ENCODE measurements at places on chromosomes 2 and 18.

GRCh38 chr2:240889601-240890560 lies 6.1 kb downstream of the MAB21L4 start:
- no peaks in the 10 kb centered on the region for H3K4me1 ChIP-seq
- H3K36me3 ChIP-seq = no peaks in the 10 kb centered on the region
- no peaks in the 10 kb centered on the region for H3K27me3 ChIP-seq
- no peak overlapping the region for H3K27ac ChIP-seq

- no peak overlapping the region for H3K4me3 ChIP-seq
- no peaks in the 10 kb centered on the region for H3K27me3 ChIP-seq
- no peak for DNase-seq
- no peaks in the 10 kb centered on the region for H3K4me1 ChIP-seq
Measured at GRCh38 chr2:7180638-7181370, 263.6 kb downstream of the RNF144A start.

DNA sequence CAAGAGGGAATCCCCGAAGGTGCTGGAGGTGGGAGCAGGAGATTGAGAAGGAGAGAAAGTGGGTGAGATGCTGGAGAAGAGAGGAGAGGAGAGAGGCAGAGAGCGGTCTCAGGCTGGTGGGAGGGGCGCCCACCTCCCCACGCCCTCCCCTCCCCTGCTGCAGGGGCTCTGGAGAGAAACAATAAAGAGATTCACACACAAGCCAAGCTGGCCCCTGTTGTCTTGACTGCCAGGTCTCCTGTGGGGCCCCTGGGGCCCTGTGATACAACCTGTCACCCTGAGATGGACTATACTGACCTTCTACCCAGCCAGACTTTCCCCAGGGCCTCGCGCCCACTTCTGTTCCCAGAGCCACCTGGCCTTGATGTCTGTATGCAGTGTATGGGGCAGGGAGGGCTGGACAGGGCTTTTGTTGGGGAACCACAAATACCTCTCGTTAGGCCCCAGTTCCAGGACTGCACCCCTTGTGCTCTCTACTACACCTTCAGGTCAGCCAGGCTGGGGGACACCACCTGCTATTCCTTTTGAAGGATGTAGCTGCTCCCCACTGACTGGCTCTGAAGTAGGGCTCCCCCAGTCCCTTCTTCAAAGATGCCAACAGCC lies 8.0 kb upstream of the SPEG start:
- H3K4me1 ChIP-seq = no peaks in the 10 kb centered on the region
- H3K36me3 ChIP-seq = no peaks in the 10 kb centered on the region
- no peak overlapping the region for H3K4me3 ChIP-seq
- no peaks in the 10 kb centered on the region for H3K27me3 ChIP-seq
- H3K27ac ChIP-seq = no peak overlapping the region

- no peak overlapping the region for H3K4me3 ChIP-seq
- H3K27ac ChIP-seq = no peak overlapping the region
- no peak for DNase-seq
Measured at GRCh38 chr2:6008186-6008585, 316.0 kb downstream of the SOX11 start.

GRCh38 chr18:39805218-39805617 lies 2149.8 kb upstream of the PIK3C3 start:
- H3K36me3 ChIP-seq = no peaks in the 10 kb centered on the region
- no peak for DNase-seq
- no peak overlapping the region for H3K4me3 ChIP-seq
- H3K27ac ChIP-seq = no peak overlapping the region

GRCh38 chr2:207498427-207498826 lies 31.3 kb upstream of the CREB1 start:
- no peak overlapping the region for H3K27ac ChIP-seq
- no peaks in the 10 kb centered on the region for H3K27me3 ChIP-seq
- H3K36me3 ChIP-seq = no peaks in the 10 kb centered on the region
- no peaks in the 10 kb centered on the region for H3K4me1 ChIP-seq

DNA sequence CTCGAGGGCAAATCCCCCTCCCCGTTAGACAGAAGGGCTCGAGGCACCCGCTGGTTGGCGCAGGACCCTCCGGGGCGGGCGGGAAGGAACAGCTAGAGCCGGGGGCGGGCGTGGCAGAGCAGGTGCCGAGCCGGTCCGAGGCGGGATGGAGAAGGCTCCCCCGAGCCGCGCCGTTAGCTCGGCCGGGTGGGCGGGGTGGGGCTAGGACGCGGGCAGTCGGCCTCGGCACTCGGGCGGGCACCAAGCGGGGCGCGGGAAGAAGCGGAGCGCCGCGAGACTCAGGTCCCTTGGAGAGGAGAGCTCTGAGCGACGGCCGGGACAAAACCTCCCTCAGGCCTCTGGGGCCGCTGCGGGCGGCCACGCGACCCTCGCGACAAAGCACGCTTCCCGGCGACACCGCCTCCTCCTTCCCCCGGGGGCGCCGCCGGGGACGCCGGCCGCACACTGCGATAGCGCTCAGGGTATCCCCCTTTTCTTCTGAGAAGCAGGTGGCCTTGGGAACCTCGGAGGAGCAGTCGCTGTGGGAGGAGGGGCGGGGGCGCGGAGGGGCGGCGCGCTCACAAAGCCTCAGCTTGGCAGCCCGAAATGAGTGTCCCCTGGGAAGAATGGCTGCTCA lies 721 bp downstream of the FHOD3 start:
- H3K4me3 ChIP-seq = no peak overlapping the region
- peaks cover 3% of the 10 kb centered on the region for H3K27me3 ChIP-seq
- H3K36me3 ChIP-seq = no peaks in the 10 kb centered on the region
- H3K27ac ChIP-seq = no peak overlapping the region
- H3K4me1 ChIP-seq = no peaks in the 10 kb centered on the region

DNA sequence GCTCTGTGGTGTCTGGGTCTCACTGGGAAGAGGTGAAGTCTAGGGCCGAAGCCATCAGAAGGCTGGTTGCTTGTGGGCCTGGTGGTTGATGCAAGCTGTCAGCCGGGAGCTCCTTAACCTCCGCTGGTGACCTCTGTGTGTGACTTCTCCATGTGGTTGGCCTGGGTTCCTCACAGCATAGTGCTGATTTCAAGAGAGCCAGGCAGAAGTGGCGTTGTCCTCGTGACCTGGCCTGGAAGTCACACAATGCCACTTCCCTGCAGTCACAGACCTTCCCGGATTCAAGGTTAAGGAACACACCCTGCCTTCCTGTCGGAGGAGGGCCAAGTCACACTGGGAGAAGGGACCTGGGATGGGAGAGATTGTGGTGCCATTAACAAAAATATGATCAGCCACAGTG lies 303.7 kb upstream of the HS6ST1 start:
- H3K4me1 ChIP-seq = no peaks in the 10 kb centered on the region
- H3K27me3 ChIP-seq = no peaks in the 10 kb centered on the region
- no peak overlapping the region for H3K27ac ChIP-seq
- H3K4me3 ChIP-seq = no peak overlapping the region
- DNase-seq = no peak

- H3K27me3 ChIP-seq = no peaks in the 10 kb centered on the region
- no peaks in the 10 kb centered on the region for H3K4me1 ChIP-seq
- no peak overlapping the region for H3K4me3 ChIP-seq
- H3K36me3 ChIP-seq = no peaks in the 10 kb centered on the region
- no peak overlapping the region for H3K27ac ChIP-seq
- DNase-seq = no peak
Measured at GRCh38 chr2:173185437-173185836, 109.8 kb downstream of the MAP3K20 start.

DNA sequence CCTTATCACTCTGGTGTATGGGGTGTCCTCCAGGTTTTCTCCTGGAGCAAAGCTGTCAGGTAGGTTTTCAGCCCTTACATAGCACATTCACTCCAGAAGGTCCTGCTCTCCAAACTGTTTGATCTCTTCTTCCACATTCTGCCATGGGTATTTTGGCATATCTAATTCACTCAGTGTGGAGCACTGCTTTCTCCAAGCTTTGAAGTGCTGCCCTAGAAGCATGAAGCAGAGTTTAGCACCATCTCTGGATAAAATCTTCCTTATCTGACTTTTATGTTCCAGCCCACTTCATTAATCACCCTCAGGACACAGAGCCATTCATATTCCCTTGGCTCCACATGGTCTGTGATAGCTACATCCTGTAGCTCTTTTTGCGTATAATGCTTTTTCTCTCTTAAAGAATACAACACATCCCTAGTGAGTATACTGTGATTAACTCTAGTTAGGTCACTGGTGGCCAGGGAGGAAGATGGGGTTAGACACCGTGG lies 56.7 kb upstream of the ARHGAP28 start:
- no peaks in the 10 kb centered on the region for H3K27me3 ChIP-seq
- H3K4me3 ChIP-seq = no peak overlapping the region
- DNase-seq = no peak
- no peaks in the 10 kb centered on the region for H3K4me1 ChIP-seq

DNA sequence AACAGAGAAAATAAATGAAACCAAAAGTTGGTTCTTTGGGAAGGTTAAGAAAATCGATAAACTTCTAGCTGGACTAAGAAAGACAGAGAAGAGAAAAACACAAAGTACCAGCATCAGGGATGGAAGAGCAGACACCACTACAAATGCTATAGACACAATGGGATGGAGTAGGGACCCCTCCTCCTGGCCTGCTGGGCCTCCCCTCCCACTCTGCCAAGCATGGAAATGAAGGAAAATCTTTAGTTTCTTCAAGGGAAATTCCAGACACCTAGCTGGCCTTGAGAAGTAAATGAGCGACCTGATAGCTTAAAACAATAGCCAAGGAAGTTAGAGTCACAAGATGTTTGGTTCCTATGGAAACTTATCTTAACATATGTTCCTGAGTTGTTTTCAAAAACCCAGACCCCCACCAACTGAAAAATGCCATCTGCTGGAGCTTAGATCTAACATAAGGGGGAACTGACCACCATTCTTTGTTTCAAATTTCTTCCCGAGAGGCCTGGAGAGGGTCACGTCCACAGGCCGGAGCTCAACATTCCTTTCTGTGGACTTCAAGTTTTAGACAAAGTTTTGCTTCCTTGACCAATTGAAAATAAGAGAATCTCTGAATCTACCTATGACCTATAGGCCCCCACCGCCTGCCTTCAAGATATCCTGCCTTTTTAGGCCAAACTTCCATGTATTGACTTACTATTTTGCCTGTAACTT lies 101.9 kb downstream of the BIN1 start:
- no peak for DNase-seq
- no peak overlapping the region for H3K4me3 ChIP-seq
- H3K27me3 ChIP-seq = no peaks in the 10 kb centered on the region
- no peaks in the 10 kb centered on the region for H3K36me3 ChIP-seq

GRCh38 chr2:172999641-173000386 lies 75.8 kb upstream of the MAP3K20 start:
- H3K27me3 ChIP-seq = no peaks in the 10 kb centered on the region
- H3K4me3 ChIP-seq = no peak overlapping the region
- no peaks in the 10 kb centered on the region for H3K36me3 ChIP-seq
- no peak for DNase-seq
- no peak overlapping the region for H3K27ac ChIP-seq

DNA sequence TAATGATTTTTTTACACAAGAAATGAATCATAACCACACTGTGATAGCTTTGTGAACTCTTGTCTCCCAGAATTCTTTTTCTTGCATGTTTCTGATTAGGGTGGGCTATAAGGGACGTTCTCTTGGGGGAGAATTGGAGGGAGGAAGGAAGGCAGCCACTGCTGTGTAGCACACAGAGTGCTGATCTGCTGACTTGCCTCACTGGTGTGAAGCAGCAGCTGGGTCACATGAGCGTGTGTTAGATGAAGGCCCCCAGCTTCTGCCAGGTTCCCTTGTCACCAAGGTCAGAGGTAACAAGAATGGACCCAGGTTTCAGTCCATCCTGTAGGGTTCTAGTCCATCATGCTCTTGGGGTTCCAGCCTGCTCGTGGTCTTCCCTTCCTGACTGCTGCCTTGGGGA lies 107.4 kb upstream of the GLI2 start:
- no peaks in the 10 kb centered on the region for H3K27me3 ChIP-seq
- H3K36me3 ChIP-seq = no peaks in the 10 kb centered on the region
- no peak for DNase-seq
- no peak overlapping the region for H3K27ac ChIP-seq
- H3K4me1 ChIP-seq = no peaks in the 10 kb centered on the region

GRCh38 chr2:6359964-6360363 lies 505.7 kb downstream of the CMPK2 start:
- DNase-seq = no peak
- H3K36me3 ChIP-seq = no peaks in the 10 kb centered on the region
- H3K4me1 ChIP-seq = no peaks in the 10 kb centered on the region
- no peaks in the 10 kb centered on the region for H3K27me3 ChIP-seq
- no peak overlapping the region for H3K4me3 ChIP-seq
- no peak overlapping the region for H3K27ac ChIP-seq

GRCh38 chr2:38650717-38651116 lies 15.2 kb upstream of the GALM start:
- no peaks in the 10 kb centered on the region for H3K27me3 ChIP-seq
- H3K27ac ChIP-seq = no peak overlapping the region
- H3K36me3 ChIP-seq = no peaks in the 10 kb centered on the region
- no peak for DNase-seq

DNA sequence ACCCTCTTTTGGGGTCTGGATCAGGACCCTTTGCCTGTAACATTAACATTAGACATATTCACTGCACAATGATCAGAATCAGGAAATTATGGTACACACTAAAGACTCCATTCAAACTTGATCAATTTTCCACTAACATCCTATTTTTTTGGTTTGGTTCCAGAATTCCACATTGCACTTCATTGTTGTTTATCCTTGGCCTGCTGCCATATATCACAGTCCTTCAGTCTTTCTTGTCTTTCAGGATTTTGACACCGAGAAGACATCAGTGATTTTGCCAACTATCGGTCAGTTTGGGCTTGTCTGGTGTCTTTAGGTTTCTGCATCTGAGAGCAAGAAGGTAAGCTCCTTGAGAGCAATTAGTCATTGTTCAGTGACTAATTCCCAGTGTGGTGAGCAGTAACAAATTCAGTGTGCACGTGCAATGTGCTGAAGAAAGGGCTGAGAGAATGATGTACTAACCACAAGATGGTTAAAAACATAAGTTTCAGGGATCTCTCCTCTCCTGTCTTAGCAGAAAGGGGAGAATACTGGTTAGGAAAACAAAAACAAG lies 23.5 kb downstream of the MARCHF4 start:
- DNase-seq = no peak
- no peak overlapping the region for H3K4me3 ChIP-seq
- peaks cover 64% of the 10 kb centered on the region for H3K4me1 ChIP-seq
- H3K36me3 ChIP-seq = no peaks in the 10 kb centered on the region
- H3K27ac ChIP-seq = no peak overlapping the region

GRCh38 chr2:205259121-205259520 lies 423.2 kb upstream of the NRP2 start:
- no peak overlapping the region for H3K4me3 ChIP-seq
- no peaks in the 10 kb centered on the region for H3K4me1 ChIP-seq
- no peaks in the 10 kb centered on the region for H3K27me3 ChIP-seq

DNA sequence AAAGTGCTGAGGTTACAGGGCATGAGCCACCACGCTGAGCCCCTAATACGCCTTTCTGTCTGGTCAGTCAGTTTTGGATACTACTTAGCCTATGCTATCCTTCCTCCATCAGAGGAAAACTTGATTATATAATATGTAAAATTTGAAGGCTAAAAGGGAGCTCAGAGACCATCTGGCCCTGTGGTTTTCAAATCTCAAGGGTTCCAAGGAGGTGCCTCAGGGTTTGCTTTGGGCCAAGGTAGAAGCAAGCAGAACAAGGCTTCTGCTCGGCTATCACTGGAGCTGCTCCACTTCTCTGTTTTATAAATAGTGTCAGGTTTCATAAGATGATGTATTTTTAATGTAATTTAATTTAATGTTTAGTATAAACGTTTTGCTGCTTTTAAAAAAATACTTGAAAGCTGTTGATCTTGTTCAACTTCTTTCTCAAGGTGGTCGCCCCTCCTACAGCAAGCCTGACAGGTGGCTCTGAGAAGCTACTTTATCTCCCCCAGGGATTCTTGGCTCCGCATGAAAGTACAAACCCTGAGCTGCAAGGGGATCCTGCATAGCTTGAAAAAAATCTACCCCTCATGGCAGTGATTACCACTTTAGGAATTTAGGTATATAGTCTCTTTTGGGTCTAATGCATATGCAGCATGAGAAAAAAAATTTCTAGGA lies 290.3 kb downstream of the CNTNAP5 start:
- H3K36me3 ChIP-seq = no peaks in the 10 kb centered on the region
- no peaks in the 10 kb centered on the region for H3K27me3 ChIP-seq
- DNase-seq = no peak
- no peak overlapping the region for H3K4me3 ChIP-seq
- no peaks in the 10 kb centered on the region for H3K4me1 ChIP-seq
- no peak overlapping the region for H3K27ac ChIP-seq
